Sigmoid colon (tissue), 7 donors: ENCODE measurements at places on chromosomes 6 and 20.

- DNase-seq = no peak
These were observed 21.0 kb upstream of the SERINC3 start for GRCh38 chr20:44542890-44543289.

GRCh38 chr20:14801591-14802325, 464.3 kb upstream of the FLRT3 start:
- DNase-seq = no peak

- DNase-seq = no peak
These were observed 8.7 kb downstream of the RNF144B start for GRCh38 chr6:18395856-18396197.

GRCh38 chr6:135633573-135633972, 136.0 kb upstream of the AHI1 start:
- no peak for DNase-seq

GRCh38 chr6:128630213-128630612, 109.8 kb upstream of the PTPRK start:
- DNase-seq = no peak
